ENCODE measurements at places on chromosomes 3 and 15.

GRCh38 chr3:161838021-161838420 lies 341.4 kb downstream of the OTOL1 start:
- DNase-seq = peak; percentile 14

GRCh38 chr15:65778269-65778668 lies 13.8 kb downstream of the DENND4A start:
- no peak for DNase-seq

- DNase-seq = no peak
Measured at GRCh38 chr3:37319784-37320183, 145.4 kb upstream of the LRRFIP2 start.

GRCh38 chr15:27323801-27324200 lies 352.8 kb downstream of the GABRG3 start:
- DNase-seq = no peak

DNA sequence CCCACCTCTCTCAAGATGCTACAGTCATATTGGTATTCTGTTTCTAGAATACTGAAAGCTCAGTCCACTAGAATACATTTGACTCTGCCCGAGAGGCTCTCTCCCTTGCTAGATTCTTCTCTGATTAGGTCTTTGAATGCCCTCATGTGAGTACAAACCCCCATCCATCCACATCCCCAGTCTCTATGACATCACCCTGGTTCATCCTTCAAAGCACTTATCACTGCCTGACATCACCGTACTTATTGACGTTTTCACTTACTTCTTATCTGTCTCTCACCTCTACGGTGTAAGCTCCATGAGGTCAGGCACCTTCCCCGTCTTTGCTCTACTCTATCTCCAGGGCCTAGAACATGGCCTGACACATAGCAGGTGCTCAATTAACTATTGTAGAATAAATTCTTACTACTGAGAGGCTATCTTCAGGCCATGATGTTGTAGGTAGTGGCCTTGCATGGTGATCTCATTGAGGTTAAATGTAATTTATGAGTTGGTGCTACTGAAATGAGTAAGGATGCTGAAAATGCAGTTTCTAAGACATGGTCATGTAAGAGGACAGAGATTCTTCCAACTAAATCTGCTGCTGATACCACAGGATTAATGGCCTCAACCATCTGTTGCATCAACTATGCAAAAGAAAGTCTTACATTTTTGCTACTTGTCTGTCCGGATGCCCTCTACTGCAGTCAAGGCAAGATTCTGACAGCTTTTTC lies 26.8 kb downstream of the EOGT start:
- no peak for DNase-seq

GRCh38 chr15:83767741-83768140 lies 113.8 kb downstream of the ADAMTSL3 start:
- DNase-seq = no peak

GRCh38 chr3:81339040-81339845 lies 422.2 kb downstream of the GBE1 start:
- DNase-seq = no peak

- DNase-seq = no peak
Measured at GRCh38 chr3:133895208-133896001, at the start of gene RAB6B. TSS of gene RAB6B (minus strand) at chr3:133895882. CDS start at chr3:133895466, 416 bp downstream.

DNA sequence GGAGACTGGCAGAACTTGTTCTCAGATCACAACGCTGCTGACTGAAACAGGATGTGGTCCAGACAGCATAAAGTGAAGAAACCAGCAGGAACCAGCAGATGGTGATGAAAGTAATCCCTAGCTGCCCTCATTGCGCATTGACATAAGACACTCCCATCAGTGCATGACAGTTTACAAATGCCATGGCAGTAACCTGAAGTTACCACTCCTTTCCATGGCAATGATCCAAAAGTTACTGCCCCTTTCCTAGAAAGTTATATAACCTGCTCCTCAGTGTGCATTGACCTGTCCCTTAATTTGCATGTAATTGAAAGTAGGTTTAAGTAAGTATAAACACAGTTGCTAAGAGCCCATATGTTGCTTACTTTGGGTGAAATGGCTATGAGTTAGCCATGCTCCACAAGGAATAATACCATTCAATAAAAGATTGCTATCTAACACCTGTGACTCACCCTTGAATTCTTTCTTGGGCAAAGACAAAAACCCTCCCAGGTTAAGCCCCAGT lies 149.1 kb upstream of the CD96 start:
- DNase-seq = no peak

- no peak for DNase-seq
Measured at GRCh38 chr3:128969993-128970739, 23.7 kb downstream of the CFAP92 start.

DNA sequence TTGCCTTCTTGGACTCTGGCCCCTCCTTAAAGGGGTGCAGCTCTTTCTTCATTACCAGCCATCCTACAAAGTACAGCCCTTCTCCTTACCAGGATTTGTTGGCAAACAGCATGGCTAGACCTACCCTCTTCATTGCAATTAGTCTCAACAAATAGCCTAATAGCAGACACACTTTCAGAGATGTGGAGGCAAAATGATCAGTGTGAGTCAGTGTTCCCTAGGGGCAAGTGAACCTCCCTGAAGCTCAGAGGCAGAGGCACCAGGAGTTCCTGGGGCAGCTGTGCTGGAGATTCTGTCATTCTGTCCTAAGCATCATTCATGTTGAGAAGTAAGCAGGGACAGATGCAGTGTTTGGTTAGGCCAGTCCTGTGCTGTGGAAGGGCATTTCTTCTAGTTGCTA lies 14.6 kb upstream of the MECOM start:
- DNase-seq = no peak

GRCh38 chr3:71517271-71517791 lies 66.2 kb downstream of the FOXP1 start:
- no peak for DNase-seq

- DNase-seq = no peak
Measured at GRCh38 chr3:188088948-188089685, 64.8 kb upstream of the LPP start.

DNA sequence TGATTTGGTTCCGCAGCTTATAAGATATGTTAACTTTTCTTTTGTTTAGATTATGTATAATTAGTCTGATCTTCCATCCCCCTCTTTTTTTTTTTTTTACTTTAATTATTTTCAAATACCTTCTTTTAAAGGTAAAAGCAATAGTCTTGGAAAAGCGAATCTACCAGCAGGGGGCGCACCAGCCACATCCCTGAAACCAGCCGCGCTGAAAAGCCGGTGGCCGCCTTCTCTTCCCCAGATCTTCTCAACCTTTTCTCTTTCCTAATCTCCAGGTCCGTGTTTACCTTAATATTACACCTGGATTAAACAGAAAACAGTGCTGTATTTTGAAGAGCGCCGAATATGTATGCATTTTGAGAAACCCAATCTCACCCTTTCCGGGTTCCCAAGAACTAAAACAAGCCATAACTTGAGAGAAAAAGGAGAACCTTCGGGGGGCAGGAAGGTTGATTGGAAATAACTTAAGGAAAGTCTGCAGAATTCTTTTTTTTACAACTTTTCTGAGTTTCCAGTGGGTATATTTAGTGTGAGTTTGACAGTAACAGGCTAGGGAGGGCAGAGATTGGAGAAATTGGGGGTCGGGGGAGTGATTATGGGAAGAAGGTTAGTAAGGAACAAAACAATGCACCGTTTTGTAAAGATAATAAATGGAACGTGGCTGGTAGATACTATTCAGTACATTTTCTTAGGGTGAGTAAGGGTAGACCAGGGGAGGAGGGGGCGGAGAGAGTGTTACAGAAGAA lies 2.0 kb upstream of the SOX2 start:
- DNase-seq = no peak

GRCh38 chr3:56902468-56903160 lies 100.9 kb upstream of the ARHGEF3 start:
- DNase-seq = no peak
